ENCODE measurements at places on chromosomes 1 and 21. TPM values are rescaled to one million over a fixed set of nuclear protein-coding genes. Genes with fewer than 3 reads are reported as not detected.

DNA sequence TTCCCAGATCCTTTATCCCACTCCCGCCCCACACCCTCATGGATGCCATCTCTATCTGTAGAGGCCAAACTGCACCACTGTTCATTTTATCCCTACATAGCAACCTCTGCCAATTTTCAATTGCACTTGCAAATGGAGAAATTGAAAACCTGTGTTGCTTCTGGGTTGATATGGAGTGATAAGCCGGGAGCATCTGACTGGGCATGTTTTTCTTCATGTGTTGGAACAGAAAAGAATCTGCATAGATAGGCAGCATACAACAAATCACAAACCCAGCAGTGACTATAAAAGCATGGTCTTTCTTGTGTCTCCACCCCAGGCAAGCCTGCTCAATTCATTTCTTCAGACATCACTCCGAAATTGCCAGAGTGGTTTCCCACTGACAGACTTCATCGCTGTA, 608.8 kb upstream of the CAMK1G start:
- DNase-seq: no peak

- no peak for DNase-seq
Observed at GRCh38 chr21:26080211-26080610, 90.4 kb downstream of the APP start.

- DNase-seq: no peak
Observed at GRCh38 chr1:216499581-216500272, 76.5 kb upstream of the USH2A start.

GRCh38 chr1:225617956-225618355, 35.0 kb downstream of the ENAH start:
- DNase-seq: no peak

DNA sequence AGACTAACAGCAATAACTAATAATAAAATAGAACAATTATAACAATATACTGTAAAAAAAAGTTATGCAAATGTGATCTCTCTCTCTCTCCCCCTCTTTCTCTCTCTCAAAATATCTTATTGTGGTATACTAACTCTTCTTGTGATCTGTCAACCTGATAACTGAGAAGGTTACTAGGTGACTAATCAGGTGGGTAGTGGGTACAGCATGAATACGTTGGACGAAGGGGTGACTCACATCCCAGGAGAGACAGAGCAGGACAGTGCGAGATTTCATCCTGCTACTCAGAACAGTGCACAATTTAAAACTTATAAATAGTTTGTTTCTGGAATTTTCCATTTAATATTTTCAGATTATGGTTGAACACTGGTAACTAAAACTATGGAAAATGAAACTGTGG, 257.5 kb downstream of the LRRC40 start:
- no peak for DNase-seq

DNA sequence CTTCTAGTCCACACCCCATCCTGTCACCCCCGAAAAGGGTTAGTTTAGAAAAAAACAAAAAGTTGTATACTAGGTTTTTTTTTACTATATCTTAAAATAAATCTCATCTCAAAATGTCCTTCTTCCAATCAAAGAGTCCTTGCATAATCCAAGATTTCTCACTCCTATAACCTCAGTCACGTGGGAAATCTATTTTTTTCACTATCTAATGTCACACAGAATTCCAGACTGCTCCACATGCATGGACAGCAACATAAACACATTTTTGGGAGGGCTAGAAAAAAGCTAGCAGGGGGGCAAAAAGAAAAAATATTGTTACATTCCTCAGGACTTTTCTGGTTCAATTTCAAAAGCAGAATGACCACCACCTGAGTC, 39.3 kb downstream of the TGFBR3 start:
- no peak for DNase-seq

- DNase-seq: peak; percentile 72
Observed at GRCh38 chr1:21451212-21451611, 11.3 kb downstream of the NBPF3 start.

DNA sequence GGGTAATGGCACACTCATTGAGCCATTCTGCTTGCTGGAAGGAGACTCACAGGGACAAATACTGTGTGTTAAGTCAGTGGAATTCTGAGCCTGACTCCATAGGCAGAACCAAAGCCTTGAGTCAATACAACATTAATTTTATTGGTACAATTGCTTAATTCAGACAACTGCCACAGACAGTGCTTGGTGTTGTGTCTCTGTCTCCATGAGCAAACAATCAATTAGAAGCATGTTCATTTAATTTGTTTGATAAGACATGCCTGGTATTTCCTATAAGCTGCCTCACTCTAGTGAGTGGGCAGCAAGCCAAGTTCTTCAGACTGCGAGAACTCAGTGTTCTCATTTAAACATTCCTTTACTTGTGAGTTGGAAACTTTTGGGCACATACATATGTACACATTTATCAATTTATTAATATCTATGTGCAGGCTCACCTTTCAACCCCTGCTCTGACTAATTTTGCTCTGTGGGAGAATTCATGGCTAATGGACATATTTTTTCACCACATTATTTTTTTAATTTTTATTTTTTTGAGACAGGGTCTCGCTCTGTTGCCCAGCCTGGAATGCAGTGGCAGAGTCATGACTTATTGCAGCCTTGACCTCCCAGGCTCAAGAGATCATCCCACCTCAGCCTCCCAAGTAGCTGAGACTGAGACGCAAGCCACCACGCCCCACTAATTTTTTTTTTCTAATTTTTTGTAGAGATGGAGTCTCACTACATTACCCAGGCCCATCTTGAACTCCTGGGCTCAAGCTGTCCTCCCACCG, 4.5 kb upstream of the SRSF10 start:
- DNase-seq: no peak

GRCh38 chr1:81209461-81209860, 591.3 kb upstream of the ADGRL2 start:
- DNase-seq: no peak

DNA sequence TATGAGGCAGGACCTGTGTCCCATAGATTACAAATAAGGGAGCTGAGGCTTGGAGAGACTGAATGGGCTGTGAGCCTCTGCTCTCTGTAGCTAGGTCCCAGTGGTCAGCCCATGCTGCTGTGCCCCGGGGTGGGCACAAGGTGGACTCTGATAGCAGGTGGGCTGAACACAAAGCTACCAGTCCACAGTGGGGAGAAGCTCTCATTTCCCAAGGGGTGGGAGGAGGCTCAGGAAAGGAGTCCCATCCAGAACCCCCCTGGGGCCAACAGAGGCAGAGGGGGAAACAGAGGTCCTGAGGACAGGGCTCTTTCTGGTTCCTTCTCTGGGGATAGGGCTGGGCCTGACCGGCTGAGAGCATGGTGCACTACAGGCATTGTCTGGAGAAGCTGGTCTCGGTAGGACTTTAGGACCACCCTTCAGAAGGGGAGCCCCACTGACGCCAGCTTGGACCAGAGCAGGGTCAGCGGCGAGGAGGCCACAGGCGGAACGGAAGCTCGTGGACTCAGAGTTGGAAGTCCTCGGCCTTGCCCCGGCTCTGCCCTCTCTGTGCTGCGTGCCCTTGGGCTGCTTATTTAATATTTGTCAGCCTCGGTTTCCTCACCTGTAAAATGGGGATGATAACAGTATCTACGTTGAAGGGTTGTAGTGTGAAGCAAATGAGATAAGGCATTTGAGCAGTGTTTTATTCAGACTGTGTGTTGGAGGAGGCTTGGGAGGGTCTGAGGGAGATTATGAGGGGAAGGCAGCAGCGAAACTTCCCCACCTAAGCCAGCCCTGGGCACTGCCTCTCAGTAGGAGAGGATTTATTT, 26.6 kb downstream of the SDE2 start:
- DNase-seq: no peak

GRCh38 chr1:43275826-43276620, 6.2 kb downstream of the TMEM125 start:
- DNase-seq: no peak

DNA sequence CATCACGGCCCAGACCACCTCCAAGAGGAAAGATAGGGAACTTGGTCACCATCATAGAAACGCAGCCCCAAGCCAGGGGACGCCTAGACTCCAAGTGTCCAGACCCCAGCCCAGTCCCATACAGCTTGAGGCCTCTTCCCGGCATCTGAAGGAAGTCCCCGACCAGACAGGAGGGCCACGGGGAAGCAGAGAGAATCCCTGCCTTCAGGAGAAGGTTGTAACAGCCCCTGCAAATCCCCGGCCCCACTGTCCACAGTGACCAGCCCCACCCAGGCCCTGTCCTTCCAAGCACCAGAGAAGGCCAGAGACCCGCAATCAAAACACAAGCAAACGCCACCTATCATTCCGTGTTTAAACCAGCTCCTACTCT, 1.7 kb downstream of the SLC19A1 start:
- no peak for DNase-seq

GRCh38 chr1:94045465-94046056, 75.4 kb downstream of the ABCA4 start:
- peak; percentile 83 for DNase-seq

DNA sequence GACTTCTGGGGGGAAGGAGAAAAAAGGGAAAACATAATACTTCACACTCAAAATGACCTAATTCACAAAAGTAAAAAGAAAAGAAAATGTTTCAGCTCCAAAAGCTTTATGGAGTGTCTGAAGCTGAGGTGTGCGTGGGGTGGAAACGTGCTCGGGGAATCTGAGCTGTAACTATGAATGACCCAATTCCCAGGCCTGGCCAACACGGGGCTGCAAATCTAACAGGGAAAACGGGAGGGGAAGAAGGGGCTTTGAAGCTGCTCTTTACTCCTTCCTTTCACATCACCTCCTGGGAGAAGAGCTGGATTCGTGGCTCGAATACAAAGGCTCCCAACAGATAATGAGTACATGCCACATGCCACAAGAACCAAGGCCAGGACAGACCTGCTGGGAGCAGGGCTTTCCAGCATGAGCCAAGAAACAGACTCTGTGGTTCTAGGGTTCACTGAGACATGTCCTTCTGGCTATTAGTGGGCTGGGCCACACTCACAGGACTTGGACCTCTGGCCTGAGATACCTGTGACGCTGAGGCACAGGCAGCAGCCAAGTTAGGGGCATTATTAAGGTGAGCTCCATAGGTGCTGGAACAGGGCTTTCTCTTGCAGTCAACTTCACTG, 51.5 kb downstream of the SLC66A1 start:
- no peak for DNase-seq

- no peak for DNase-seq
Observed at GRCh38 chr1:60898987-60899386, 183.4 kb upstream of the NFIA start.

GRCh38 chr1:24679725-24680124, 36.6 kb downstream of the SRRM1 start:
- no peak for DNase-seq

- no peak for DNase-seq
Observed at GRCh38 chr1:53557369-53557768, 98.2 kb downstream of the DMRTB1 start.

CDC20 gene
- 27.5 TPM for polyA plus RNA-seq

LRRC39 gene
- 0.32 TPM for polyA plus RNA-seq

UBASH3A gene
- polyA plus RNA-seq: not detected

PGLYRP4 gene
- not detected for polyA plus RNA-seq

GPR37L1 gene
- not detected for polyA plus RNA-seq

PADI1 gene
- polyA plus RNA-seq: not detected

IVL gene
- not detected for polyA plus RNA-seq

MYOC gene
- polyA plus RNA-seq: not detected

OR2T35 gene
- not detected for polyA plus RNA-seq
